ENCODE measurements at places on chromosomes 3 and 15.

DNA sequence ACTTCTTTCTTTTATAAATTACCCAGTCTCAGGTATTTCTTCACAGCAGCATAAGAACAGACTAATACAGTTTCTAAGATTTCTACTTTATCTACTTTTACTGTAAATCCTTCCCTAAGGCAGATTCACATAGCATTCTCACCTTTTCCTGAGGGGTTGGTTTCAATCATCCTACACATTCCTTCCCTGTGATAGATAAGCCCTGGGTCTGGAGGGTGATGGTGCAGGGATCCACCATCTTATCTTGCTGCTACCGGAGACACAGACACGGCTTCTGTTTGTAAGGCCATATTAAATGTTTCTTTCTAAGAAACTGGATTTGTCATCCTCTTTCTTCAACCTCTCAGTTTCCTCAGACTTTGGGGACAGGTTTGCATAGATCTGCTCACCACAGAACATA is 6.1 kb downstream of the IQCF5 start:
- DNase-seq, result no peak

GRCh38 chr3:183369117-183369516 is 59.3 kb downstream of the MCF2L2 start:
- DNase-seq, result no peak

DNA sequence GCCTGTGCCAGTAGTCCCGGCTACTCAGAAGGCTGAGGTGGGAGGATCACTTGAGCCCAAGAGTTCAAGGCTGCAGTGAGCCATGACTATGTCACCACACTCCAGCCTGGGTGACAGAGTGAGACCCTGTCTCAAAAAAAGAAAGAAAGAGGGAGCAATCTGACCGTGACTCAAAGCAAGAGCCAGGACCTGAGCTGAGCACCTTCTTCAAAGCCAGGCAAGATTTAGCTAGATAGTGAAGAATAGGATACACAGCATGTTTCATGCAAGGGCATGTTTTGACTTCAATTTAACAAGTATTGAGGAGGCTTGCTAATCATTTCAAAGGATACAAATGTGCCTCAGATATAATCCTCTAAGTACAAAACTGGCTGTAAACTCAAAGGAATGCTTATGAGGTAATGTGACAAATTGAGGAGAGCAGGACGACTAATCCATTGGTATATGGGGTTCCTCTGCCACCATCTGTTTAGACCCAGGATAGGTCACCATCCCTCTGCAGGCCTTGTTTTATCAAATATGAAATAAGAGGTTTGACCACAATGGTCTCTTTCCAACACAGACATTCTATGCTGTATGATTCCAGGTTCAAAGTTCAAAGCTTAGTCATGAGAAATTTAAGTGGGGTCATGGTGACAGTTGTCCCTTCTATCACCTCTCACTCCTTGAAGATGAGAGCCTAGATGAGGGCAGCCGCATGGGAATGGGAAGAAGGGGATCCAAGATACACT is 33.2 kb downstream of the RAB27A start:
- no peak for DNase-seq

DNA sequence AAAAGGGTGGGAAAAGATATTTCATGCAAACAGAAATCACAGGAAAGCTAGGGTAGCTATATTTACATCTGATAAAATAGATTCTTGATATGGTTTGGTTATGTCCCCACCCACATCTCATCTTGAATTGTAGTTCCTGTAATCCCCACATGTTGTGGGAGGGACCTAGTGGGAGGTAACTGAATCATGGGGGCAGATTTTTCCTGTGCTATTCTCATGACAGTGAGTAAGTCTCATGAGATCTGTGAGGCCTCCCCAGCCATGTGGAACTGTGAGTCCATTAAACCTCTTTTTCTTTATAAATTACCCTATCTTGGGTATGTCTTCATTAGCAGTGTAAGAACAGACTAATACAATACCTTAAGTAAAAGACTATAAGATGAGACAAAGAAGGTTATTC is 558.1 kb downstream of the RSL24D1 start:
- no peak for DNase-seq

DNA sequence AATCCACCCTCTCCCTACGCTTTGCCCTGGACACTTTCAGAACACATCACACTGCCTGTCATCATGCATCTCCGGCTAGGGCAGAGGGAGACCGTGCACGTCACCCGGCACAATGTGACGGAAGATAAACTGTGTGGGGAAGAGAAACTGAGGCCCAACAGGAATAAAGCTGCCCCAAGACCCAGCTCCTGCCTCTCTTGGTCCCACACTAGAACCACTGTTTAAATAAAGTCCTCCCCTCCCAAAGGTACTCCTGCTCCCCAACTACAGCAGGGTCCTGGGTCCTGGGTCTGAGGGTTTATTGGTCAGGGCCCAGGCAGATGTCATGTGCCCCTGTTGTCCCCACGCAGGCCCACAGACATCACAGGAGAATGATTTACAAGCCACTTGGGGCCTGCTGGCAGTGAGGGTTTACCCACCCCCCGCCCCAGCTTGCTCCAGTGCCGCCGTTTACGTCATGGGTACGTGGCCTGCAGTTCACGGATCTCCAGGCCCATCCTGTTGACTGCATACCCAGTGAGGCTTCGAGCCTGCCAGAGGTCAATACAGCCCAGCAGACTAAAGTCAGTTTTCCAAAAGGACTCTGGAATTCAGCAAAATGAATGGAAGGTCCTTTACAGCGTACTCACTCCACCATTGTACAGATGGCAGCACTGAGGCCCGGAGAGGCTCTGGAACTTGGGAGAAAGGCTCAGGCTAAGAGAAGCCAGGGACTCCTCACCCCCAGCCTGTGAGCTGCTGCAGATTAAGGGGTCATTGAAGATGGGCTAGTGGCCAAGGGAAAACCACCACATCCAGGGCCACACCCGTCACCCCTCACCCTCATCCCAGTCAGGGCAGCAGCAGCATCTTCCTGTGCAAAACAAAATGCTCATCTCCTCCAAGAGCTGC is 23.2 kb downstream of the ALS2CL start:
- peak; percentile 0 for DNase-seq
